ENCODE measurements at places on chromosomes 4 and X.

- DNase-seq = no peak
Measured at GRCh38 chr4:10732914-10733415, 48.4 kb upstream of the CLNK start.

DNA sequence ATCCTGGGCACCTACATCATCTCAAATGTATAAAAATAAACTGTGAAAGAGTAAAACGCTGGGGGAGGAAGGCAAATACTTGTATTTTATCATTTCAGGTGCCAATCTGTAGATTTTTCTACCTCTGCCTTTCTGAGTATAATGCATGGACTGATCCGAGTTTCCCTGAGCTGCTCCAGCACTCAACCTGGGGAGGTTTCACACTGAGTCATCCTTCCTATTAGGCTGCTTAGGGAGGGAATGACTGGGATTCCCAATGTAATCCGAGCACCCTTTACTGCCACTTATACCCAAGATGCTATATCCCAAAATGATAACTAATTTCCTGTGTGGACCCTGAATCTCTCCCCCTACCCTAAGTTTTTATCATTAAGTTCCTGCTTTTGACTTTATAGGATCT, 126.6 kb downstream of the HNRNPD start:
- DNase-seq = no peak

DNA sequence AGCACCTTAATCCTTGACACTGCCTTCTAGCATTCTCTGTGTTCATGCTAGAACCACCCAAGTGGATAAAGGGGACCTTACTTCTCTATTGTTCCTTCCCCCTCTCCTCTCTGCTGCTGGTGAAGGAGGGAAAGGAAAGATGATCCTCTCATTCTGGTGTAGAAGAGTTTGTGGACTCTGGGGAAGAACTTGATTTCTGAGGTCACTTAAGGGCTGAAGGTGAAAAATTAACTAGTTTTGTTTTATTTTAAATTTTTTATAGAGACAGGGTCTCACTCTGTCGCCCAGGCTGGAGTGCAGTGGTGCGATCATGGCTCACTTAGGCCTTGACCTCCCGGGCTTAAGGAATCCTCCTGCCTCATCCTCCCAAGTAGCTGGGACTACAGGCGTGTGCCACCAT, 29.8 kb downstream of the SMS start:
- DNase-seq = no peak

DNA sequence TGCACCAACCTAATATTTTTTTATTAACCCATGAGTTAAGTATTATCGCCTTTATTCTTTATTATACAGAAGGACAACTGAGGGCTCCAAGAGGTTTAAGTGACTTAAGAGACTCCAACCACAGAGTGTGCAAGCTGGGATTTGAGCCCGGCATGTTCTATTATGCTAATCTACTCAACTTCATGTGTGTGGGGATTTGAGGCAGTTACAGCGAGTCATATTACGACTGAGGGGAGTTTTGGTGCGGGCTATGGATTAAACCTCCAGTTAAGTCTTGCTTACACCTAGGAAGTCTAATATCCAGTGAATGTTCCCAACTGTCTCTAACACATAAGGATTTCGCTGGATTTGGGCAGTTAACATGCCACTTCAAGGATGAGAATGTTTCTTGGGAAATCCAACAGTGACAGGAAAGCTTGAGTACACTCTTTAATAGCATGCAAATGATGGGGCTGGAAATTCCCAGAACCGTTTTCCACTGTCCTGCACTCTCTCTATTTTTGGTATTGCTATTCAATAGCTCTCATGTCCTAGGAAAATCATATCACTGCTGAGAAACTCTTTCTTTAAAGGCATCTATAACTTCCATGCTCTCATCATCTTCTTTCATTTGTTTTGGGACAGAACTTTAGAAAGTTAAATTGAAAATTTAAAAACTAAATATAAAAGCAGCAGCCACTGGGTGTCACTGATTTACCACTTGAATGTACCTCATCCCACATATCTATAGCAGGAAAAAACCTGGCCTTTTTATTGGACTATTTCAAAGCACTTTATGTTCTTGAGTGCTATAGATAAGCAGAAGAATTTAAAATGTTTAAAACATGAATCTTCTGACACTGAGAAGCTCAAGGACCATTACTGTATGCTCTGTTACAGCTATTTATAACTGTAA, 165.1 kb upstream of the TTC29 start:
- no peak for DNase-seq

DNA sequence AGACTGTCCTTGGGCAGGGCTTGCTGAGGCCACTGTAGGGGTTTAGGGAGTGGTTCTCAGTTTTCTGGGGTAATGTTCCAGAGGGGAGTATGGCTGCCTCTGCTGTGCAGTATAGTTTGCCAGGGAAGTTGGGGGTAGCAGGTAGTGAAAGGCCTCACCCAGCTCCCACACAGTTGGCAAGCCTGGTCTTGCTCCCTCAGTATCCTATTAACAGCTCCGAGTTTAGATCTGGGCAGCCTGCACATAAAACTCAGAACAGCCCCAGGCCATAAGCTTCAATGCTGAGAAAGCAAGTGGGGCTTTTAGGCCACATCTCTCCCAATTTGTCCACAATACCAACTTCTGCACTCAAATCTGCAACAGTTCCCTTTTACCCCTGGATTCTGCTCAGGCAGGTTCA, 205.2 kb downstream of the GALNTL6 start:
- DNase-seq = no peak

DNA sequence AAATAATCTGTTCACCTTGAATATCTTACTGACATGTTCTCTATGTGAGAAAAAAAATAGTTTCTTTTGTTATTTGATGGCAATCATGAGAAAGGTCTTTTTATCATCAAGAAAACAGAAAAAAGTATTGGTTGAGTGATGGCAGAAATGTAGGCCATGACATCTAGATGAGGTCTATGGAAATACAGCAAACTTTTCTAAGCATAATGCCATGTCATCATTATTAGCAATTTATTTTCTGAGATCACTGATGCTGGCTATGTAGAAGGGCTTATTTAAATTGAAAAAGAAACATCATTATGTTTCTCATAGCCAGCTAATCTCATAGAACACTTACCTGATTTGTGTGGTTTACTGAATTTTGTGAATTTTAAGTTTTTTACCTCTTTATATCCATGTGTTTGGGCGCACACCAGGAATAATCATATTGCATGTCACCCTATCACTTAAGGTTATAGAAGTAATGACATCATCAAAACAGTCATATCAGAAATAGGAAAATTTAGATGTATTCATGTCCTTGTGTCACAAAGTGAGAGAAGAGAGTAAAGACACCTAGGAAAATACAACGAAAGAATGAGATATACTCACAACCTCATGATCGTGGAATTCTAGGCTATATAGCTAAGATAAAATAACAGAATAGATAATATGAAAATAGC, 22.4 kb downstream of the UGT2A3 start:
- no peak for DNase-seq

DNA sequence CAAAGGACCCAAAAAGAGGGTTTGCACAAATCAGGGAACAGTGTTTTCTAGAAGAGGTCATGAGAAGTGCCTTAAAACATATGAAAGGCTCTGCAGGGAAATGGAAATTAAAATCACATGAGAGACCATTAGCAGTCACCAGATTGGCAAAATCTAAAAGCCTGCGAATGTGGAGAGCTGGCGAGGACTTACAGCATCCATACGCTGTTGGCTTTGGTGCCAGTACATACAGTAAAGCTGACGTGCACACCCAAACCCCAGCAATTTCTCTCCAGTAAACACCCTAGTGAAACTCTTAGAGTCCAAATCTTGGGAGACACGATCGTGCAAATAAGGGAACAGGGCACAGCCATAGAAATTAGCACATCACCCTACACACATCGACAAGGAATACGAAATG, 25.4 kb upstream of the PPP2R2C start:
- DNase-seq = no peak

DNA sequence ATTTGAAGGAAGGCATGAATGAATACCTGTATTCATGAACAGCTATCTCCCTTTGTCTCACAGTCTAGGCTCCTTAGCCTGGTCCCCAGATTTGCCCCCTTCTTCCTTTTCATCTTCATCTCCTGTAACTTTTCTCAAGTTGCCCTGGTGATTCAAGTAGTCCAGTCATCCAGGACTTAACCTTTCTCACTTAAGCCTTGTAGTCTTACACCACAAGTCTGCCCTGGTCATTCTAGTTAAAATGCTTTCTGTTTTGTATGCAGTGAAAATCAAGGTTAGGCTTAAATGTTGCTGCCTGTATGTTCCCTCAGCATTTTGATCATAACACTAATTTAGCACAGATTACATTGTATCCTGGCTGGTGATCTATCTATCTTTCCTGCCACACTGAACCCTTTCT, 58.5 kb upstream of the SLC7A11 start:
- no peak for DNase-seq

GRCh38 chr4:153345012-153345981, 809 bp downstream of the MND1 start:
- peak; percentile 7 for DNase-seq

- DNase-seq = no peak
Measured at GRCh38 chr4:20840648-20841190, 140.5 kb downstream of the PACRGL start.

DNA sequence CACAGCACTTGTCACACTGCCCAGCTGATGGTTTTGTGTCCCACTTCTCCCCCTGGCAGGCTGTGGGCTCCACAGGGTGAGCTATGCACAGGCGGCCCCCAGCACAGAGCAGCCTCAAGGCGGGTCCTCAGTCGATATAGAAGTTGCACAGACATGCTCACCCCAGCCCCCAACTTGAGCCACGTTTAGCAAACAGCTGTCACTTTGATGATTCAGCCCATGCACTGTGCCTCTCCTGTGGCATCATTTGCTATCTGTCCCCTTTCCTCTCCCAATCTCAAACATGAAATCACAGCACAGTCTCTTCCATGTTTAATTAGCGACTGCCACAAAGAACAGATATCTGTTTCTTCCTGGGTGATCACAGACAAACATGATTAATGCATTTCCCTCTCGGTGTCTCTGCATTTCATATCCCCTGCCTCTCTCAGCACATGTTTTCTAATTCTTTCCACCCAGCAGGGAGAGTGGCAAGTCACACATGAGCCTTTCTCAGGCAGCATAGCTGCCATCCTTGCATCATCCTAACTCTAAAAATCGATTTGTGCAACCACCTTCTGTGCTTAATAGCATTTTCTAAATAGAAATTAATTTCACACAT, 204.9 kb downstream of the EVC2 start:
- DNase-seq = no peak

- DNase-seq = no peak
Measured at GRCh38 chrX:23820235-23820782, 37.3 kb downstream of the SAT1 start.

GRCh38 chrX:130682990-130683389, 220.0 kb downstream of the ENOX2 start:
- no peak for DNase-seq

DNA sequence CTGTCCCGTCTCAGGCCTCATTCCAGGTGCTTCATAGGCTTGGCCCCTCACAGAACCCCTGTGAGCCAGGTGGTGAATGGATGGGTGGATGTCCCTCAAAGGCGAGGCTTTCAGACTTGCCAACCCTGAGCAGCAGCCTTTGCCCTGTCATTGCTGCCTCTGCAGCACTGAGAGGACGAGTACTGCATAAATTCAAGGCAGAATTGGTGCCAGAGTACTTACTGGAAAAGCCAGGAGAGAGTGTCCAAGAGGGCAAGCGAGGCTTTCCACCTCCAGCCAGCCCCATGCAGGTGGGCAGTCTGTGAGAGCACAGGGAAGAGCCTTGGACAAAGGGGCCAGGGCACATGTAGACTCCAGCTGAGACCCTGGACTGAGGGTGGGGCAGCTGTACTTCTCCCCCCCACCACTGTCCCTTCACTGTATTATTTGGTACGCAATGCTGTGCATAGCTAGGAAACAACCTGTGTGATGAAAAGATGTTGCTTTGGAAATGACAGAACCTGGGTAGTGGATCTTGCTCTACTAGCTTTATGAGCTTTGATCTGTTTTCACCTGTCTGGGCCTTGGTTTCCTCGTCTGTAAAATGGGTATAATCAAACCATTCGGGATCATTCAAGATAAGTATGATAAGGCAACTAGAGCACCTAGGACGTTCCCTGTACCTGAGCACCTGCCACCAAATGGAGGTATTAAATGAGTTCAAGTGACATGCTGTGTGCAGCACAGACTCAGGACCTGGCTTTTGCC, 224.9 kb upstream of the PSAPL1 start:
- DNase-seq = no peak

- DNase-seq = no peak
Measured at GRCh38 chrX:130174045-130174704, 2.4 kb downstream of the RAB33A start.

GRCh38 chrX:24215272-24215671, 65.7 kb downstream of the ZFX start:
- no peak for DNase-seq

DNA sequence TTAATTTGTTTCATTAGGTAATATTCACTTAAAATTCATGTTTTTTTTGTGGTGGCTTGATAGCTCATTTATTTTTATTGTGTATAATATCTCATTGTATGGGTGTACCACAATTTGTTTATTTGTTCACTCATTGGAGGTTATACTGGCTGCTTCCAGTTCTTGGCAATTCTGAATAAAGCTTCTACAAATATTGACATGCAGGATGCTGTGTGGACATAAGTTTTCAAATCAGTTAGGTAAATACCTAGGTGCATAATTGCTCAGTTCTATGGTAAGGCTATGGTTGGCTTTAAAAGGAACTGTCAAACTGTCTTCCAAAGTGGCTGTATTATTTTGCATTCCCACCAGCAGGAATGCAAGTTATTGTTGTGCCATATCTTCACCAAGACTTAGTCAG, 504.5 kb upstream of the GALNTL6 start:
- DNase-seq = no peak

DNA sequence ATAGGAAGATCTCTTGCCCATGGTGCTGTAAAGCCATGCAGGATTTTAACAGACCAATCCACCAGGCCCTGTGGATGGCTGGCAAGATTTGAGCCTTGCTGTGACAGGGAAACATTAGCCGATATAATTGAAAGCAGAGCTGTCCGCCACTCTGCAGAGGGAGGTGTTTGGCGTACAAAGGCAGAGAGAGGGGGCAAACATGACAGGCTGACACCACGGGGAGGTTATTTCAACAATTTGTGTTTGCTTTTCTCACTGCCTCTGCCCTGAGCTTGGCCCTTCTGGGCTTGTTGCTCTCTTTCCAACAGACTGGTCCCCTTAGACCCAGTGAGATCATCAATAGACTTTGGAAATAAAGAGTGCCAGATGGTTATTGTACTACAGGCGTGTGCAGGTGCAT, 59.4 kb downstream of the CLNK start:
- no peak for DNase-seq

GRCh38 chr4:184344899-184345572, 127.4 kb upstream of the ENPP6 start:
- DNase-seq = no peak

- no peak for DNase-seq
Measured at GRCh38 chr4:105990933-105991332, 95.7 kb downstream of the NPNT start.

DNA sequence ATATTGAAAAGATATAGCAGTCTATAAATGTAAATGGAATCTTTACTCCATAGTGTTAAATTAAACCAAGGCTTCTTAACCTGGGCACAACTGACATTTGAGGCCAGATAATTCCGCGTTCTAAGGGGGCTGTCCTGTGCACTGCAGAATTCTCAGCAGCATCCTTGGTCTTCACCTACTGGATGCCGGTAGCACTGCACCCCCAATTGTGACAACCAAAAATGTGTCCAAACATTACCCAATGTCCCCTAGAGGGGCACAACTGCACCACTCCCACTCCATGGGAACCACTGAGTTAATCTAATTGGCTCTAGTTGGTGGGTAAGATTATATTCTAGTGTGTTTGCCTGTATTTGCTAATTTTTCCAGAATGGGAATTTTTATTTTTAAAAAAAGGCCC, 16.6 kb downstream of the AP1S2 start:
- DNase-seq = no peak

Measured in stimulated activated CD4-positive, alpha-beta T cell treated with anti-CD3 and anti-CD28 coated beads, Interleukin-1b, Interleukin-23, amount 100 ng/mL, for 1 hour (primary cell).